Gastroesophageal sphincter (tissue), 4 donors: ENCODE measurements at places on chromosomes 7 and 10. TPM values are rescaled to one million over a fixed set of nuclear protein-coding genes. Genes with fewer than 3 reads are reported as not detected.

GRCh38 chr10:100339236-100339635 is 7.8 kb upstream of the SCD start:
- ATAC-seq: no peak

DNA sequence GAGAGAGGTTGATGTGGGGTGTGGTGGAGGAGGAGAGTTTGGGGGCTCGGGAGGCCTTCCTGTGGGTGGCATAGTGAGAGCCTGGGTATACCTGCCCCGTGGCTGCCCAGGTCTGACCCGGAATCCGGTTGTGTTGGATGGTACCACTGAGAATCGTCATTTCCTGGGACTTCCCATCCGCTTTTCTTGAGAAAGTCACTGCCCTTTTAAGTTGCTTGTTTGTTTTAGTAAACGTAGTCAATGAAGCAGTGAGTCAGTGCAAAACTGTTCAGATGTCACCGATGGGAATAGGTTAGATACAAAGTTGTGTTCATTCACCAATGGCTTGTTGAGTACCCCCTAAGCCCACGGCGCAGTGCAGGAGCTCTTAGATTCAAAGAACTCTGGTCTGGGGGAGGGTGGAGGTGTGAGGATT is 285.8 kb downstream of the CAMK1D start:
- ATAC-seq: no peak

DNA sequence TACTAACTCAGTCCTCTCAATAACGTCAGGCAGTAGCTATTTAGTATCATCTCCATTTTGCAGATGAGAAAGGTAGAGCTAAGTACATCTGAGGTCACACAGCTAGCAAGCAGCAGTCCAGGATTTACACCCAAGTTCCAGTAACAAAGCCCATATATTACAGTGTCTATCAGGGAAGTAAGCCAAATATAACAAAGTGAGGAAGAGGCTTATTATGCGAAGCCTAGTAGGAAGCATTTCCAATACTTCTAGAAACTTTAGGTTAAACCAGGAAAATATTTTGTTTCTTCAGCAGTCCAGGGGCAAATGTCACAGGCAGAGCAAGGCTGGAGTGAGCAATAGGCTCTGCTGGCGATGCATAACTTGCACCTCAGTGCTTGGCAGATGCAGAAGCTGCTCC is 53.9 kb downstream of the NOC3L start:
- no peak for ATAC-seq

- no peak for ATAC-seq
These were observed 11.4 kb downstream of the GOT1 start for GRCh38 chr10:99418910-99419624.

DNA sequence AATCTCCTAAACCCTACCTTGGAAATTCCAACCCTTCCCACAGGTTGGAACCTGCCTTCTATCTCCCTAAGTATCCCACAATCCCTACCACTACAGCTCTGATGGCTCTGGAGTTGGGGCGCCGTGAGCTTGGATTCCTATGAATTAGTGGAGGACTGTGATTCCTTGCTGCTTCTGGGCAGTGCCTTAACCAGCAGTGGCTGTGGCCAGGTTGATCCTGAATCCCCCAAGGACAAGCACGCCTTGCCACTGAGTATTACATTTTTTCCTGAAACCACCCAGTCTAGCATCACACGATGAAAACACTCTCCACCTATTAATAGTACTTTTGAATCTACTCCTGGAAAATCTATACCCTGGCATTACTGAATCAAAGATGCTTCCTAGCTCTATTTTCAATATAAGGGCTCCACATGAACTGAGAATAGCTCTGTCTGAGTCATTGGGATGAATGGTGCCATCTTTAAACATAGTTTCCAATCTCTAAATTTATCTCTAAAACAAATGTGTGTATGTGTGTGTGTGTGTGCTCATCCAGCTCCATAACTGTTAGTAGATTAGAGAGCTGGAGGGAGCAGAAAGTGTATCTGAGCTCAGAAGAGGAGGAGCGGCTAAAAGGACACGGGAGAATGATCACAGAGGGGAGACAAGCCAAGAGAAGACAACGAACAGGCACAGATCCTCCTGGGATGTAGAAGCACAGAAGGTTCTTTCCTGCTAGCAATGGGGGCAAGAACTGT is 11.9 kb upstream of the INPP5F start:
- ATAC-seq: no peak

DNA sequence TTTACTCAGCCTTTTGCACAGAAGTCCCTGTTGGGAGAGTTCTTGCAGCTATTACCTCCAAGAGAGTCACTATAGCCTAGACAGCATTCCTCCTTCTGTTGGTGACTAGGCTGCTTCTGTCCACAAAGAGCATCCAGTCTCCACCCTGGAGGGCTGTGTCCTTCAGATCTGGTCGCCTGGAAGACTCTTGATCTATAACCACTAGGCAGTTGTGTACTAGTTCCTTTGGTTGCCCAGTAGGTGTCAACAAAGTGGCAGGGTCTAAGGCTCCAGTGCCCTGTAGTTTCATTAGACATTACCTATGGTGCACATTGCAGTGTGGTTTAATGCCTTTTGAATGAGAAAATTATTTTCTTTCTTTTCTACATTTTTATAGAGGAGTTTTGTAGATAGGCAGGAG is 11.3 kb upstream of the AKR1C2 start:
- ATAC-seq: no peak

DNA sequence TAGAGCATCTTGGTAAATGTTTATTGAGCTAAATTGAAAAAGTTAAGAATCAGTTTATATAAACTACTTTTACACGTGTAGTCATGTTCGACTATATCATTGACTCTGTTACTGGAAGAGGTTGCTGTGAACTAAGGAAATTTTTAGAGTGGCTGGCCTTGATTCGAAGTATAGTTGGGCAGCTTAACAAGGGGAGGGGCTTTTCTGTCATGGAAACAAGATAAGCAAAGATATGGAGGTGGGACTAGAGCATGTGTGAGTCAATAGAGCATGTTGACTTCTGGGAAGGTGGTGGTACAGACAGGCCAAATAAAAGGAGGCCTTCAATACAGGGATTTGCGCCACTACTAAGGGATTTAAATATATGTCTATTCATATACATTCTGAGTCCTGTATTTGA is 7.6 kb downstream of the ATP5F1C start:
- ATAC-seq: no peak

GRCh38 chr7:22110881-22111280 is 165.2 kb upstream of the CDCA7L start:
- ATAC-seq: no peak

- ATAC-seq: no peak
These were observed 8.8 kb downstream of the ADAP1 start for GRCh38 chr7:945556-946255.

DNA sequence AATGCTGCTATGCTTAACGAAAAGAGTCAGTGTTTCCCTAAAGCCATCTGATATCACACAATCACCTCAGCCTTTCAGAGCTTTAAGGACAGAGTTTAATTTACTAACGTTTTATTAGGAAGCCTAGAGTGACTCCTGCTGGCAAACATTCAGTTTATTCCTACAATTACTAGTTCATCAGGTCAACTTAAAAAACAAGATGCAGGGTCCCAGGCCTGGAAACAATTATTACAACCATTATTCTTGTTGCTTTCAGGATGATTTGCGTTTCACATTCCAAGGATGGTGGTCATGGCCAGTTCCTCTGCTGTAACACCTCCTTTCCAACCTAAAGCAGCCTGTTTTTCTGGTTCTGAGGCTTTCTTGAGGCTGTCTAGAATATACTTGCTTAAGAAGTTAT is 1.5 kb upstream of the FAM53B start:
- no peak for ATAC-seq

DNA sequence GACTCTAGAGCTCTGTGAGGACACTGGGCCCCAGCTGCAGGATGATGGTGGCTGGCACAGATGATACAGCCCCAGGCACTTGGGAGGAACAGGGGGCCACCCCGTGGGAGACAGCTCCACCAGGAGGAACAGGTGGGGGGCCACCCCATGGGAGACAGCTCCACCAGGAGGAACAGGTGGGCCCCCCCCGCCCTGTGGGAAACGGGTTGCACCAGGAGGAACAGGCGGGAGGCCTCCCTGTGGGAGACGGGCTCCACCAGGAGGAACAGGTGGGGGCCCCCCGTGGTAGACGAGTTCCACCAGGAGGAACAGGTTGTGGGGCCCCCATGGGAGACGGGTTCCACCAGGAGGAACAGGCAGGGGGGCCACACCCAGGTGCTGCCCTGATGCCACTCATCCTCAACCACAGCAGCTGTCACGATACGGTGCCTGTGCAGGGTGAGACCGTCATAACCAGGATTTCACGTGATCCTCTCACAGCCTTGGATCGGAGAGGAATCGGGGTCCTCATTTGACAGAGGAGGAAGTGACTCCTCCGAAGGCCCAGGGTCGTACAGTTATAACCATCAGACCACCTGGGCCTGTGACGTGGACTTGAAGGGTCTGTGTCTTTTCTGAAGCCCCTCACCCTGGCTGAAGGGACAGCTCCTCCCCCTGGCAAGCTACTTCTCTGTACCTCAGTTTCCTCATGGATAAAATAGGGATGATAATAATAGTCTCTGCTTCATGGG is 49.2 kb upstream of the NANOS1 start:
- no peak for ATAC-seq

GRCh38 chr10:124149189-124150042 is 56.0 kb upstream of the CHST15 start:
- ATAC-seq: no peak

- no peak for ATAC-seq
These were observed 42.3 kb upstream of the DUSP5 start for GRCh38 chr10:110455446-110455845.

GRCh38 chr10:128633864-128634540 is 507.8 kb upstream of the MKI67 start:
- ATAC-seq: no peak

- ATAC-seq: no peak
These were observed 198.4 kb upstream of the GRM3 start for GRCh38 chr7:86445285-86445684.

GRCh38 chr7:31049005-31049765 is 2.9 kb upstream of the ADCYAP1R1 start:
- no peak for ATAC-seq

- peak; percentile 53 for ATAC-seq
These were observed 95.3 kb downstream of the HDAC9 start for GRCh38 chr7:18590744-18591340.

GRCh38 chr10:28946479-28946878 is 269.2 kb downstream of the BAMBI start:
- ATAC-seq: no peak

DNA sequence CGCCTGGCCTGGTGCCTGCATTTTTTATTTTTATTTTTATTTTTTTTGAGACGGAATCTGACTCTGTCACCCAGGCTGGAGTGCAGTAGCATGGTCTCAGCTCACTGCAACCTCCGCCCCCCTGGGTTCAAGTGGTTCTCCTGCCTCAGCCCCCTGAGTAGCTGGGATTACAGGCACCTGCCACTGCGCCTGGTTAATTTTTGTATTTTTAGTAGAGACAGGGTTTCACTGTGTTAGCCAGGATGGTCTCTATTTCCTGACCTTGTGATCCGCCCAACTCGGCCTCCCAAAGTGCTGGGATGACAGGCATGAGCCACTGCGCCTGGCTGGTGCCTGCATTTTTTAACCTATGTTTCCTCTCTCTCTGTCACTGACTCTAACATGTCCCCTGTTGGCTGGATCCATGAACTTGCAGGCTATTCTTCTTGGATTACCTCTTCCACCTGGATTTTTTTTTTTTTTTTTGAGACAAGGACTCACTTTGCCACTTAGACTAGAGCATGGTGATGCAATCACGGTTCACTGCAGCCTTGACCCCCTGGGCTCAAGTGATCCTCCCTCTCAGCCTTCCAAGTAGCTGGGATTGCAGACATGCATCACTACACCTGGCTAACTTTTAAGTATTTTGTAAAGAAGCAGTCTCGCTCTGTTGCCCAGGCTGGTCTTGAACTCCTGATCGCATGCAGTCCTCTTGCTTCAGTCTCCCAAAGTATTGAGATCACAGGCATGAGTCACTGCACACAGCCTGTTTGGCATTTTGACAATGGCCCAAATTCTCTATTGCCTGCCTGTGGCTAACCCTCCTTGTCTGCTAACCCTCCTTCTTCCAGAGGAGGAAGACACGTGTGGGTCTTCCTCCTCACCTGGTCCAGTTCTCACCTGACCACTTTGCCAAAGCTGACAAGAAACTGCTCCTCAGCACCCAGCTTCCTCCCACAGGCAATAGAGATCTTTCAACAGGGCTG is 23.0 kb upstream of the PRPF18 start:
- no peak for ATAC-seq

DNA sequence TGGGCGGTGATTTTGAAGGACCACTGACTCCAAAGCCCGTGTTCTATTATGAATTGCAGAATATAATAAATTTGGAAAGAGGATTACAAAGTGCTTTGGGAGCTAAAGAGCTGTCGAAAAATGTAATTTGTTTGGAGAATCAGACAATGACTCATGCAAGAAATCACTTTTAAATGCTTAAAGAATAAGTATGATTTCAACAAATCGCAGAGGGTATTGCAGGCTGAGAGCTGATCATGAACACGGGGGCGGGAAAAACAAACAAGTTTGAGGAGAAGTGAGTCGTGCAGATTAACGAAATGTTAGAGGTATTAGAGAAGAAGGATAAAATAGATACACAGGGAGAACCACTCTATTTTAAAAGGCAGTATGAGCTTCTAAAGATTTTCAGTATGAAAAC is 4.9 kb upstream of the HACD1 start:
- ATAC-seq: no peak

GRCh38 chr7:115637128-115637527 is 393.4 kb downstream of the TFEC start:
- ATAC-seq: no peak

- ATAC-seq: no peak
These were observed 129.4 kb downstream of the RGS10 start for GRCh38 chr10:119413093-119413453.

DNA sequence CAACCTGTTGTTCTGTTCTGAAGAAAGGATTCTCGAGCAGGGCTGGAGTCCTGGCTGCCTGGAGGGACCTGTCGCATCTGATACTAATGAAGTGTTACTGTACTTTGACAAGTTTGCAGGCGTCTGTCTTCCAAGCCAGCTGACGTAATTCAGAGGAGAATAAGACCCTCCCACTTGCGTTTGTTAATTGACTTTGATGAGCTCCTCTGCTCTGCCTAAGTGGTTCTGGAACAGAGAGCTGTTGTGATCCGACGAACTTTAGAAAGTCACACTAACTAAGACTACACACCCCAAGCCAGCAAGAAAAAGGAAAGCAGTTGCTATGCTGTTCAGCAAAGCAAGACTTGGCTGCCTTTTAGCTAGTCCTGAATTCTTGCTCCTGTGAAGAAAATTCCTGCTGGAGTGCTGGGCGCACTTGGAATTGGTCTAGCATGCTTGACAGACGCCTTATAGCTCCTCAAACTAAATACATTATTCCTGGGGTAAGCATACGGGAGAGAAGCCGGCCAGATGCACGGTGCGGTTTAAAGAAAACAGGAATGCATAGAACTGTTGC is 200.3 kb downstream of the CACNB2 start:
- peak; percentile 83 for ATAC-seq

TMEM270 gene
- not detected for total RNA-seq

ZDHHC4 gene
- 61.1 TPM for total RNA-seq

CPEB3 gene
- total RNA-seq: 10.3 TPM

LIPN gene
- not detected for total RNA-seq

GIMAP4 gene
- 42.1 TPM for total RNA-seq

ACTR3C gene
- total RNA-seq: 7.9 TPM

SPDYE8 gene
- total RNA-seq: not detected

HOXA9 gene
- 0.89 TPM for total RNA-seq

SLC18A3 gene
- total RNA-seq: 1.7 TPM

TUBB8 gene
- total RNA-seq: not detected

VAX1 gene
- total RNA-seq: not detected

APBB1IP gene
- total RNA-seq: 6.9 TPM

EEPD1 gene
- total RNA-seq: 36.2 TPM
